ENCODE measurements at places on chromosomes 7 and 10.

GRCh38 chr7:15345216-15345615 is 216.6 kb downstream of the AGMO start:
- no peaks in the 10 kb centered on the region for H3K36me3 ChIP-seq
- DNase-seq = no peak
- H3K27me3 ChIP-seq = no peaks in the 10 kb centered on the region
- H3K27ac ChIP-seq = no peak overlapping the region

DNA sequence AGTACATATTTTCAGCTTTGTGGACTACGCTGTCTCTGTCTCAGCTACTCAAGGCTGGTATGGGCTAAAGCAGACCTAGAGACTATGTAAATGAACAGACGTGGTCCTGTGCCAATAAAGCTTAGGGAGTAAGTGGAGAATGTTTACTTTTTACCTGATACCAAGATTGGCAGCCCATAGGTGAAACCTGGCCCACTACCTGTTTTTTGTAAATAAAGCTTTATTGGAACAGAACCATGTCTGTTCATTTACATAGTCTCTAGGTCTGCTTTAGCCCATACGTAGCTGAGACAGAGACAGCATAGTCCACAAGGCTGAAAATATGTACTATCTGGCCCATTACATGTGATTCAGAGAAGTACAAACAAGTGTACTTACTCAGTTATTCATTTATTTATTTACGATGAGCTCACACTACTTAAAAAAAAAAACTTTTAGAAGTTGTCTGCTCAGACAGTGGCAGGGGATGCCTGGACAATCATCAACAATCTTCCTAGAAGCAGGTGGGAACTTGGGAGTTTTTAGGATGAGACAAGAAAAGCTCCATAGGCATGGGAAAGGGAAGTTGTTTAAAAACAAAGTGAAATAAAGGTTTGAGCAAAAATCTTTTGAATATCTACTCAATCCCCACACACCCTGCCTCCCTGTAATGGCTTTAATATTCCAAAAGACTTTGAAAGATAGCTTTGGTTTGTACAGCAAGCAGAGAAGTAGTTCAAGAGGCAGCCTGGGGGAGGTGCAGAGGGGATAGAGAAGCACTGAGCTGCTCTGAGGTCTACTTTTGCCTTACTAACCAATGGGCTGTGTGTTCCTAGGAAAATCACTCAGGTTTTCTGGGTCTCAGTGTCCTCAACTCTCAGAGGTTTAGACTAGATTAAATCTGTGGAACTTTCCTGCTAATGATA is 114.4 kb upstream of the AFAP1L2 start:
- no peak overlapping the region for H3K27ac ChIP-seq
- peaks cover 2% of the 10 kb centered on the region for H3K27me3 ChIP-seq
- no peaks in the 10 kb centered on the region for H3K36me3 ChIP-seq
- H3K4me1 ChIP-seq = peaks cover 7% of the 10 kb centered on the region

- no peaks in the 10 kb centered on the region for H3K27me3 ChIP-seq
- peaks cover 9% of the 10 kb centered on the region for H3K4me1 ChIP-seq
- no peak overlapping the region for H3K27ac ChIP-seq
- DNase-seq = no peak
- no peak overlapping the region for H3K4me3 ChIP-seq
Observed at GRCh38 chr7:82056282-82056681, 286.4 kb upstream of the HGF start.

- H3K4me1 ChIP-seq = no peaks in the 10 kb centered on the region
- no peak overlapping the region for H3K4me3 ChIP-seq
- peaks cover under 1% of the 10 kb centered on the region for H3K27me3 ChIP-seq
- no peaks in the 10 kb centered on the region for H3K36me3 ChIP-seq
Observed at GRCh38 chr7:42689626-42690025, 222.2 kb downstream of the C7orf25 start.

- H3K27me3 ChIP-seq = no peaks in the 10 kb centered on the region
- no peak for DNase-seq
- H3K27ac ChIP-seq = no peak overlapping the region
- peaks cover 22% of the 10 kb centered on the region for H3K4me1 ChIP-seq
- H3K36me3 ChIP-seq = no peaks in the 10 kb centered on the region
Observed at GRCh38 chr7:2107386-2108070, 125.2 kb downstream of the MAD1L1 start.

GRCh38 chr10:122380703-122381102 is 6.2 kb downstream of the PLEKHA1 start:
- no peaks in the 10 kb centered on the region for H3K36me3 ChIP-seq
- DNase-seq = no peak
- H3K27ac ChIP-seq = no peak overlapping the region
- no peaks in the 10 kb centered on the region for H3K27me3 ChIP-seq
- H3K4me1 ChIP-seq = no peaks in the 10 kb centered on the region
